ENCODE measurements at places on chromosomes 12 and 14.
A peak's percentile ranks its signal among the peaks of the same experiment; 100 is the strongest.

DNA sequence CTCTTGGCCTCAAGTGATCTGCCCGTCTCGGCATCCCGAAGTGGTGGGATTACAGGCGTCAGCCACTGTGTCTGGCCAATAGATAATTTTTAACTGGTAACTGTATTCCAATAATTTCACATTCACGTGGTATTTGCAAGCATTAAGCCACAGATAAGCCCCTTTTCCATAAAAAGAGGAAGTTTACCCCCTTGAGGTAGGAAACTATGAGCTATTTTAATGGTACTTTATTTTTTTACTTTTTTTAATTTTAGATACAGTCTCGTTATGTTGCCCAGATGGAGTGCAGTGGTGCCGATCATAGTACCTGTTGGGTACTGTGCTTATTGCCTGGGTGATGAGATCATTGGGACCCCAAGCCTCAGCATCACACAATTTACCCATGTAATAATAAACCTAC, 42.9 kb upstream of the AP4S1 start:
- no peak for DNase-seq

DNA sequence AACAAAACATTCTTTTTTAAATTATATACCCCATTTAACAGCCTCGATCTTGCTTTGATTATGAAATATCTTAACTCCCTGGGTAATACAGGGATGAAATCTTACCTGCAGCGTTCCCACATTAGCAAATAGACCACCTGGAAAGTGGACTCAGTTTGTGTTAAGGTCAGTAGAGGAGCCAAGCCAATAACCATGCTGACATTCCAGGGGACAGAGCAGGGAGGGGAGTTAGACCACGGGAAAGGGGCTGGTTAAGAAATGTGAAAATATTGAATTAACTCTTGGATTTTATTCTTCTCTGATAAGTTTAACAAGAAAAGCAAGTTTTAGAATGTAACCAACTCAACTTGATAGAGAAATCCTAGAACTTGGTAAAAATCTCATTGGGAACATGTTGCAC, 144.9 kb upstream of the CLEC14A start:
- DNase-seq: no peak

DNA sequence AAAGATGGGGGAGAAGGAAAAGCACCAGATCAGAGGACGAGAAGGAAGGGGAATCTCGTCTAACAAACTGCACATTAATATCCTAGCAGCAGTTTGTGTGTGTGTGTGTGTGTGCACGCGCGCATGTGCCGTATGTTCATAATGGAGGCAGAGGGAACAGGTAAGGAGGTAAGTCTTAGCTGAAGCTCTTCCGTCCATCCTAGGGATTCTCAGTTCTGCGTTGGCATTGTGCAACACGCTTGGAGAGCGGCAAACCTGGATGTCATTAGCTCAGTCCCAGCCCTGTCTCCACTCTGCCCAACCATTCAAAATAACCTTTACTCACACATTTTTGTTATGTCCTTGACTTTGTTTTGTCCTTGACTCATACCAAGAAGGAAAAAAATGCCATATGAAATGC, 1.6 kb upstream of the C1R start:
- no peak for DNase-seq

- no peak for DNase-seq
Observed at GRCh38 chr12:130479401-130480125, 141.9 kb downstream of the PIWIL1 start.

DNA sequence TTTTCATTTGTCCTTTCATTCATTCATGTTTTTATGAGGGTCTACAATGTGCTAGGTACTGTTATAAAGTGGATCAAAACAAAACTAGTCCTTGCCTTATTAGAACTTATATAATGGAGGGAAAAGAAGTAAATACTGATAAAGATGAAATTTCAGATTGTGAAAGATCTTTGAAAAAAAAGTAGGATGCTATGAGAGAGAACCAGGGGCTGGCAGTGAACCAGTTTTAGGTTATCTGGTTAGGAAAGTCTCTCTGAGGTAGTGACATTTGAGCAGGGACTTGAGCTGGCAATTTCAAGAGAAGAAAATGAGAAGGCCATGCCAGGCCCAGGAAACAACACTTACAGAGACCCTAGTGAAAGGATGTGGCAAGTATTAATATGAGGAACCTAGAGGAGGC, 57.3 kb upstream of the E2F7 start:
- DNase-seq: no peak

DNA sequence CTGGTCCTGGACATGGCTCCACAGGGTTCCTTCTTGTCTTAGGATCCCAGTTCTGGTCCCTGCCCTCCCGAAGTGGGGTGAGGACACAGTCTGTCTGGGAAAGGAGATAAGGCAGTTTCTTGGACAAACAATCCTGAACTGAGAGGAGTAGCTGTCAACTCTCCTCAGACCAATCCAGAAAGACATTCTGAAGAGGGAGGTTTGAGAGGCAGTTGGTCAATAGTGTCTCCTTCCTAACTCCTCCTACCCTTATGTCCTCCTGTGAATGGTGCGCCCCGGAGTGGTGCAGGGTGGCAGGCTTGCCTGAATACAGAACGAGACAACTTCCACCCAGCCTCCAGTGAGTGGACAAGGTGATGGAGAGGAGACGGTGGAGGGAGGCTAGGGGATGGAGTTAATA, 15.4 kb upstream of the ASIC1 start:
- no peak for DNase-seq

GRCh38 chr14:76181546-76181945, 29.8 kb downstream of the GPATCH2L start:
- DNase-seq: peak; percentile 41

DNA sequence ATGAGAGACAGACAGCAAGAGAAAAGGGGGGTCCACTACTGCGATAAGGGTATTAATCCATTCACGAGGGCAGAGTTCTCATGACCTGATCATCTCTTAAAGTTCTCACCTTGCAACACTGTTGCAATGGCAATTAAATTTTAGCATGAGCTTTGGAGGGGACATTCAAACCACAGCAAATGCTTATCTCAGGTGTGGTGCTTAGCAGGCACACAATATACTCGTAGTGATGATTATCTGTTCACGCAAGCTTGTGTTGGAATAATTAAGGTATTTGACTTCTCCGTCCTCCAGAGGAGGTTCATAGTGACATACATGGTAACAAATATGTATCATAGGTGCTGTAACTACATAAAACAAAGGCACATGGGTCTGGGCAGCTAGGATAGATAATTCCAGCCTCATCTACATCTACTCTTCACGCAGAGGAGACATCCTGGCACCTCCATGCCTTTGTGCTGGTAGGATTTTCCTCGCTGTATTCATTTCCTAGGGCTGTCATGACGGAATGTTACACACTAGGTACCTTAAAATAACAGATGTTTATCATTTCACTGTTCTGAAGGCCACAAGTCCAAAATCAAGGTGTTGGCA, 221.2 kb downstream of the RBM19 start:
- DNase-seq: no peak

GRCh38 chr12:63918800-63919300, 74.3 kb downstream of the SRGAP1 start:
- peak; percentile 76 for DNase-seq

DNA sequence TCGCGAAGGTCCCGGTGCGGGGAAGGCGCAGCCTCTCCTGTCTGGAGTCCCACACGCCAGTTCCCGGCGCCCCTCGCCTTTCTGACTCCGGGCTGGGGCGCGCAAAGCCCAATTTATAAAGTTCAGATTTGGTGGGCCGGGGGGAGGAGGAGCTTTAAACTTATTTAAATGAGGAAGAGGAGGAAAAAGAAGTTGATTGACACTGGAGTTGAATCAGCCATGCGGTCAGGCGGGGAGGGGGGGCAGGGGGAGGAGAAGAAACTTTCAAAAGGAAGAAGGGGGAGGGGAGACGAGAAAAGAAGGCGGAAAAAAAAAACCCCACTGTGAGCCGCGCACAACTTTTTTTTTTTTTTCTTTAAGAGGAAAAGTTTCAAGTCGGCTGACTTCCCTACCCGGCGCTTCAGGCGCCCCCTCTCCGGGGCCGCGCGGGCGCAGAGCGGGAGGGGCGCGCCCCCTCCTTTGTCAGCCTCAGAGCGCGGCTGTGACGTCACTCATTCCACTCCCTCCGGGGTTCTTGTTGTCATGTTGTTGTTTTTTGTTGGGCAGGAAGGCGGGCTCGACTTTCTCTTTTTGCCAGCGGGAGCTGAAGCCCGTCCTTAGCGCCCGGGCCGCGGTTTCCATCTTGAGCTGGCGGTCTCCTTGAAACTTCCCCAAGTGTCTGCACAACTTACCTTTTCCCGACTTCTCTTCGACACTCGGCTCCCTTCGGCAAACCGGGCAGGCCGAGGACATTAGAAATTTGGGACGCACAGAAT, at the start of gene ZFP36L1:
ZFP36L1 (minus strand) TSS at position 89 of the 755 bp plus-strand sequence. CDS start 129 bp downstream, outside the sequence.
- peak; percentile 97 for DNase-seq

DNA sequence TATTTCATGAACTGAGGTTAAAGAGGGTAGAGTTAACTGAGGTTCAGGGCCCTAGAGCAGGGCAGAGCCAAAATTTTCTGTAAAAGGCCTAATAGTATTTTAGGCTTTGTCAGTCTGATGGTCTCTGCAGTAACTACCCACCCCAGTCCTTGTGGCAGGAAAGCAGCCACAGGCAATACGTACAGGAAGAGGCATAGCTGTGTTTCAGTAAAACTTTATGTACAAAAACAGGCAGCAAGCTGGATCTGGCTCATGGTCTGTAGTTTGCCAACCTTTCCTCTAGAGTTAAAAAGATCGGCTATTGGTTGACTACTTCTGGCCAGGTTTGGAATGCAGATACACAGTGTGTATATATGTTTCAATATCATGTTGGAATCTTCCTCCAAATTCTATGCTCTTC, 17.2 kb downstream of the TM7SF3 start:
- no peak for DNase-seq

DNA sequence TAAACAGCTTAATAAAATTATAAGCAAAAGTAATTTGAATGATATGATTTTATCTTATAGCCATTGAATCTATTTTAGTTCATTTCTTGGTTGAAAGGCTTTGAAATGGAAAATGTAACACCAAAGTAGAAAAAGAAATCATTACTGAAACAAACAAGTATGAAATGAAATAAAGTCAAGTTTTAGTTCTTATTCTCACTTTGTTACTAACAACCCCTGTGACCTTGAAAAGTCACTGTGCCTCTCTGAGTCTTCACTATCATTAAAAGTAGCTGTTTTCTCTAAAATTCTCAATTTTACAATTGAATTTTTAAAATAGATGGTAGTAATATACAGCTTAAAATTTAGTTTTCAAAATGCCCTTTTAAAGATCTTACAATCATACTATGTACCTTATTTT, 32.4 kb upstream of the SLC17A8 start:
- DNase-seq: no peak

DNA sequence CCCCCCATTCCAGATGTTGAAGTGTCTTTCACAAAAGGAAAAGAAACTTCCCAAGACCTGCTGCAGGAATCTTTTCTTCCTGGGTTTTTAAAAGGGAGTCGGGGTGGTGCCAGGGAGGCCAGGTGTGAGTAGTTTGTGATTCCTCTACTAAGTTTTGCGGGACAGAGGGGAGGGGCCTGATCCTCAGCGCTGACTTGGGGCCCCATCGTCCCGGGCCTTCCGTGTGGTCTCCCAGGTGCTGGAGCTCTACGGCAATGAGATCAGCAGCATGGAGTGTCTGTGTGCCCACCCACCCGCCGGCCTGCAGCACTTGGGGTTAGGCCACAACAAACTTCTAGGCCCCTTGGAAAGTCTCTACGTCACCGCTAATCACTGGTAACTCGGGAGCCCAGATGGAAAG, 4.5 kb downstream of the LRRC43 start:
- DNase-seq: no peak

DNA sequence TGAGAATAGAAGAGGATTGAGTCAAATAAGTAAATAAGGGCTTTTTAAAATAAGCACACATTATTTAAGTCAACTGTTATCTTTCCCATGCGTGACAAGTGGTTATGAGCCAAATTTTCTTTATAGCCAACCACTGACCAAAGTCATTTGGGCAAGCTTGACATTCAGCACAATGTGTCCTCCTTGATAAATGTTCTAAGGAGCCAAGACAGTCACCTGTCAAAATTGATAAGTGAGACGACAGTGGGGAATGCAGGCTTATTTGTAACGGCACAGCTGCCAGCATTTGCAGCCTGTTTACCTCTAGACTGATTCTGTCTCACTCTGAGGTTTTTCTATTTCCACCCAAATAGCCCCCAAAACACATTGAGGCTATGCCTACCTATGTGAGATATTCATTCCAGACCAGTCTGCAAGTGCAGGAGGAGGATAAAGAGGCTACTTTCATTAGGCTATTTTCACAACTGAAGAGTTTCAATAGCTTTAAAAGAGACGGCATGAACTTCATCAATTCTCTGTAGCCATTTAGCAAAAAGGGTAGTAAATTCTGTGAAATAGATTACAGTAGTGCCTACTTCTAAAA, 339.5 kb downstream of the PDZRN4 start:
- DNase-seq: no peak

- DNase-seq: no peak
Observed at GRCh38 chr14:81342850-81343580, 57.1 kb downstream of the STON2 start.

DNA sequence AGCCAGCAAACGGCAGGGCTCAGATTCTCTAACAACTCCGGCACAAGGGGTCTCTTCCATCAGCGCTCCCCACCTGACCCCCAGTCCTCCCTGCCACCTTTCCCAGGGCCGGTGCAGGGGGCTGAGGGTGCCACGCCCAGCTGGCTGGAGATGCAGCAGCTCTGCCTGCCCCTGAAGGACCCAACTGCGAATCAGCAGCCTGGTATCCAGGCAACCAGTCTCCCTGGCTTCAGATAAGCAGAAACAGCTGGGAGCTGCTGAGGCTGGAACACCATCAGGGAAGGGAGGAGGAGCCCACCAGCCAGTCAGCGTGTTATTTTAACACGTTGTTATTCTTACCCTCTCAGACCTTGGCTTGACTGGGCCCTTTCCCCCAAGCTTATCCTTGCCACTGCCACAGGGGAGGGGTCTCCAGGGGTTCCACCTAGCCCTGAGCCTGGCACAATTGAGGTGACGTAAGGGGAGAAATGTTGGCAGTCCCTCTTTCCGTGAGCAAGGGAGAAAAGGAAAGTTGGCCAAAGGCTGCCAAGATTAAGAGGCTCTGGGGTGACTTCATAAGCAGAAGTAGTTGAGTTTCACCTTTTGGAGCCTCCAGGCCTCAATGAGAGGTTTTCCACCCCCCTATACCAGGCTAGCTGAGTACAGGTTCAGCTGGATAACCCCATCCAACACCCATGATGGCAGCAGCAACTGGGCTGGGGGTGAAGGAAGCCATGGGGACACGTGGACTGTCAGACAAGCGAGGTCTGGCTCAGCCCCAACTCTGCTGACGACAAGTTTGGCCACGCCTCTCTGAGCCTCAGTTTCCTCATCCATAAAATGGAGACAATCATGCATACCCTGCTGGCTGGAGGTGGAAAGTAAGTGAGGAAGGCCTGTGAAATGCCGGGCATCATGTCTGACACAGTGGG, 91.1 kb downstream of the IRF2BPL start:
- DNase-seq: no peak

Data from dermis blood vessel endothelial cell (primary cell).